Foreskin fibroblast (primary cell): ENCODE measurements at places on chromosomes 3 and 15.

GRCh38 chr3:52052831-52053306, 3.5 kb downstream of the DUSP7 start:
- DNase-seq = peak; percentile 84

DNA sequence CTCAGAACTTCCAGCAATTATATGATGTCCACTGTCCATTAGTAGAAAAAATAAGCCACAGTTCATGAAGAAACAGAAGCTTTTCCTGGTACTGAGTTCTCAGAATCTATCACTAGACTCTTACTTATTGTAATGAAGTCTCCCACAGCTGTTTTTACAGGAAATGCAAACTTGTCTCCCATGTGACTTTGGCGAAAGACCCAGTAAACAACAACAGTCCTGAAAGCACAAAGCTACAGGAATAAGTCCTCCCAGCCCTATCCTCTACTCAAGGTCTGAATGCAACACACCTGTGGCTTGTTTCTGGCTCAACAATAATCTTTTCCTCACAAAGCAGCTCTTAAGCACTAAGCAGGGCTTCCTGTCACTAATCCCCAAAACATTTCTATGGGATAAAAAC, 55.9 kb downstream of the EOMES start:
- DNase-seq = no peak

GRCh38 chr15:28027714-28028076, 71.4 kb downstream of the OCA2 start:
- no peak for DNase-seq

- no peak for DNase-seq
Measured at GRCh38 chr15:74403588-74403919, 30.2 kb downstream of the SEMA7A start.

GRCh38 chr3:171228240-171228639, 201.7 kb upstream of the SLC2A2 start:
- DNase-seq = no peak

DNA sequence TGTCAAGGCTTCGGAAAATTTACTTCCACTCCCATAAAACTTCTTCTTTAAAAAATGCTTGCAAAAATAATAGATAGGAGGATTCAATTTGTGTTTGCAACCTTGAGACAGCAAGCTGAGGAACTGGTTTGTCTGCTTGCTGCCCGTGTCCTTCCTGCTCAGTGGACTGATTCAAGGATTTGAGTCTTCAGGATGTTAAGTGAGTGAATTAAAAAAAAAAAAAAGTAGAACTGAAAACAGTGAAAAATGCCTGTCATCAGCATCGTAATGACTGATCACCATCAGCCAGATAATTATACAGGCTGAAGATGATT, 453.7 kb downstream of the FGF12 start:
- DNase-seq = no peak

DNA sequence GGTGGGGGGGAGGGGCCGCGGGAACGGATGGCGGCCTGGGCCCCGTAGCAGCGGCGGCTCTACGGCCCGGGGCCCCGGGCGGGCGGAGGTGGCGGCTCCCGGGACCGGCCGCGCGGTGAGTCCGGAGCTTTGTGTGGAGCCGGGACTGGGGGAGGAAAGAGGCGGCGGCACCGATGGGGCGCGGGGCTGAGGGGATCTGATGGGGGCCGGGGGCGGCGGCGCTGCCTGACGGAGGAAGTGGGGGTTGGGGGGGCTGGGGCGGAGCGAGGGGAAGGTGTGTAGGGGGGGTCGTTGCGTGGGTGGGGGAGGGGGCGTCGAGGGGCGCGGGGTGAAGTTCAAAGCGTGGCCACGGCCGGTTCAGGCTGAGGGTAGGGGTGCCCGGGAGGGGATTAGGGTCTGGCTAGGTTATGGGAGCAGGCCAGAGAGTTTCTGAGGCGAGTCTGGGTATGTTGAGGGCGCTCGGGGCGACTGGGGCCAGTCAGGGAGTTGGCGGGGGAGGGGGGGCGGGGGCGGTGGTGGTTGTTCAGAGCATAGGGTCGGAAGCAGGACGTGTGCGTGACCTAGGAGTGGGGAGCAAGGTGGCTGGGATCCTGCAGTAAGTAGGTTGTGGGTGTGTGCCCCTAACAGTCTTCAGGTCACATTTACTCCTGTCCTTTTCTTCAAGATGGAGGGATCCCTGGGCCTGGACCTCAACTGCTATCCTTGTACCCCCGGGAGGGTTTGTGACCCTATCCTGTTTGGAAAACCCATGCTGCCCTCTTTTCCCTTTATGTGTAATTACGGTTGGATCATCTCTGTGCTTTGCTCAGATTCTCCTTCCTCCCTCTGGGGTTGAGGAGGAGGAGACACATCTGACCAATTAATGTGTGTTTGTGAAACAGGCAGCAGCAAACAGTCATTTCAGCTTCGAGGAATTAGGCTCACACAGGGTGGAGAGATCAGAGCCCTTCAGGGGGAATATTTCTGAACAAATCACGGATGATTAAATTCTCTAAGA, 644 bp downstream of the ZNF609 start:
- peak; percentile 90 for DNase-seq

DNA sequence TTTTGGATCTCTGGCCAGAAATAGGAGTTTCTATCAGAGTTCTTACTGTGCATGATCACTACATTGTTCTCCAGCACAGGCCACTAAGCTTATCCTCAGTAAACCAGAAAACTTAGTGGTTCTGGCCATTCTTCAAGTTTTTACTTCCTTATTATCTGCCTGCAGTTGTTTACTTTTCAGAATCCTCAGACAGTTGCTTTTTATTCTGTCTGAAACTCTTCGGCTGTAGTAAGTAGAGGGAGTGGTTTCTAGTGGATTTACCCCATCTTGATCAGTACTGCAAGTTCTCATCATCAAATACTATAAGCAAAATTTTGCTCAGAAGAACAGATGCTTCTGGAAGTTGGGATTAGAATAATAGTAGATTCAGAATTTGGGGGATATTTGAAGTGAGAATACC, 193.0 kb upstream of the RARB start:
- no peak for DNase-seq

DNA sequence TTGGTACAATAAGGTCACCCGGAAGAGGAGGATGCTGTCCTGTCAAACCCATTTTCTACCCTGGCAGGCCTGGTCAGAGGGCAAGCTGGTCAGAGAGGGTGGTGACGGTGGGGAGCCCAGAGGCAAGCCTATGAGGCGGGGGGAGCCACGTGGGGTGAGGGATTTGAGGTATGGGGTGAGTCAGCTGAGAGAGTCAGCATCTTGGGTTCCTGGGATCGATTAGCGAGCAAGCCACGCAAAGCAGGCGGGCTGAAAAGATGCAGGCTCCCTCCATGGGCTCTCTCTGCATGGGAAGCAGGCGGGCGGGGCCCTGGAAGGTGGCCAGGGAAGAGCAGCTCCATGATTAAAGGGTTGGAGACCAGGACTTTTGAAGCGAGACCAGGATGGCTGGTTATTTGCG, 48.1 kb downstream of the MAGEF1 start:
- DNase-seq = peak; percentile 50
